Vagina (tissue), 2 donors: ENCODE measurements at places on chromosomes 4 and X.

DNA sequence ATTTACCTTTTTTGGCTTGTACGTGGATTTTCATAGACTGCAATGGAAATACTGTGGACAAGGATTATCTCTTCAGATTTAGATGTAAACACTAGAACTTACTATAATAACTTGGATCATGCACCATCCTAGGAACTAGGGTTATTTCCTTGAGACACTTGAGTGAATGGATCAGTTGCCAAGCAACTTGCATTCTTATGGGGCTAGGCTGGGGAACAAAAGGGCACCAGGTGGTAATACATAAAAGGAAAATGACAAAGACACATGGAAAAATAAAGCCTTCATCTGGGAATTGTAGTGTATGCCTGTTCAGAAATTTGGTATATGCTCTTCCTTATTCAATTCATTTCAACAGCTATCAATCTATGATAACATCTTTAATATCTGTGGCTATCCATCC, 247.1 kb downstream of the SPRY1 start:
- no peaks in the 10 kb centered on the region for H3K36me3 ChIP-seq
- H3K27me3 ChIP-seq, result no peaks in the 10 kb centered on the region
- H3K4me1 ChIP-seq, result peaks cover 3% of the 10 kb centered on the region
- no peak for DNase-seq
- H3K27ac ChIP-seq, result no peak overlapping the region

DNA sequence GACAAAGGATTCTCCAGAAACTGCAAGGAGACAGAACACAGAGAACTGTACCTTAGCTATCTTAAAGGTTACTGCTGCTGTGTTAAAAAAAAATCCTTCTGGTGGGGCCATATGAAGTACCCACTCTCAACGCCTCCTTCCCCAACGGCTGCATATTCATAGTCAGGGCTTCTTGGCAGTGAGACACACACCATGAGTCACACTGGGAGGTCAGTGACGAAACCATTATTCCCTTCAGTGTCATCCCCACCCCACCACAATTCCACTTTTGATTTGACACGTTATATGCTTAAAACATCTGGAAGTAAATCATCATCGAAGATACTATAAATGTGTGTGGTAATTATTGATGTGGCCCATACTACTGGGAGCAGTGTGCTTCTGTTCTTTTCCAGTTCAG, 271.5 kb downstream of the LDB2 start:
- no peaks in the 10 kb centered on the region for H3K36me3 ChIP-seq
- DNase-seq, result no peak

GRCh38 chr4:149296503-149296902, 519.1 kb downstream of the IQCM start:
- H3K27ac ChIP-seq, result no peak overlapping the region
- no peak for DNase-seq
- no peaks in the 10 kb centered on the region for H3K36me3 ChIP-seq
- H3K4me3 ChIP-seq, result no peak overlapping the region
- no peaks in the 10 kb centered on the region for H3K4me1 ChIP-seq

GRCh38 chr4:137754652-137755471, 222.6 kb upstream of the PCDH18 start:
- no peaks in the 10 kb centered on the region for H3K4me1 ChIP-seq
- no peaks in the 10 kb centered on the region for H3K27me3 ChIP-seq
- H3K4me3 ChIP-seq, result no peak overlapping the region
- H3K27ac ChIP-seq, result no peak overlapping the region

DNA sequence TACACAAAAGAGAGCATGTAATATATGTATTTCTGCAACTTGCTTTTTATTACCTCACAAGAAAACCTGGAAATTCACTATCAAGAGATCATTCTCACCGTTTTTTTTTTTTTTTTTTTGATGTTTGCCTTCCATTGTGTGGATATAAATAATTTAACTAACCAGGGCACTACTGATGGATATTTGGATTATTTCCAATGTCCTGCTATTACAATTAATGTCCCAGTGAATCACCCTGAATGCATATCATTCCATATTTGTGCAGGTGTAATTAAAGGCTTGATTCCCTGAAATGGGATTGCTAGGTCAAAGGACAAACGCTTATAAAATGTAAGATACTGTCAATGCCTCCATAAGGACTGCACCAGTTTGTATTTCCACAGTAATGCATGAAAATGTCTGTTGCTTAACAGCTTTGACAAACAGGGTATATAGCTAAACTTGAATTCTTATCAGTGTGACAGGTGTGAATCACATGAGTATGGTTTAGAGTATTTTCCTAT, 87.8 kb downstream of the NCAPG start:
- no peaks in the 10 kb centered on the region for H3K27me3 ChIP-seq
- no peak overlapping the region for H3K4me3 ChIP-seq
- no peaks in the 10 kb centered on the region for H3K36me3 ChIP-seq

GRCh38 chr4:48914311-48914710, 7.7 kb upstream of the OCIAD2 start:
- H3K27me3 ChIP-seq, result no peaks in the 10 kb centered on the region
- no peak for DNase-seq
- no peak overlapping the region for H3K27ac ChIP-seq
- H3K36me3 ChIP-seq, result no peaks in the 10 kb centered on the region
- H3K4me3 ChIP-seq, result no peak overlapping the region
- H3K4me1 ChIP-seq, result no peaks in the 10 kb centered on the region

DNA sequence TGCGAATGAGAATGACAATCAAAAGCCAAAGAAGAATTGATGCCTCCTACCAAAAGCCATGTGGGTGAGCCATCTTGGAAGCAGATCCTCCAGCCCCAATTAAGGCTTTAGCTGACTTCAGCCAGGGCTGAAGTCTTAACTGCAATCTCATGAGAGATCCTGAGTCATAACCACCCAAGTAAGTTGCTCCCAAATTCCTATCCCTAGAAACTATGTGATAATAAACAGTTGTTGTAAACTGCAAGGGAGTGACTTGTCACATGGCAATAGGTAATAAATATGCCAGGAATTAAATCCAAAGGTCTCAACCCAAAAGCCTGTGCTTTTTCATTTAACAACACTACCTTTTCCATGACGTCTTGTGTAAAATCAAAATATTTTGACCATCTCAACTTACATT, 154.2 kb upstream of the TBL1X start:
- no peaks in the 10 kb centered on the region for H3K27me3 ChIP-seq
- no peak for DNase-seq
- H3K27ac ChIP-seq, result no peak overlapping the region
- H3K4me1 ChIP-seq, result no peaks in the 10 kb centered on the region
- no peak overlapping the region for H3K4me3 ChIP-seq
